ENCODE measurements at places on chromosomes 11 and 22.

DNA sequence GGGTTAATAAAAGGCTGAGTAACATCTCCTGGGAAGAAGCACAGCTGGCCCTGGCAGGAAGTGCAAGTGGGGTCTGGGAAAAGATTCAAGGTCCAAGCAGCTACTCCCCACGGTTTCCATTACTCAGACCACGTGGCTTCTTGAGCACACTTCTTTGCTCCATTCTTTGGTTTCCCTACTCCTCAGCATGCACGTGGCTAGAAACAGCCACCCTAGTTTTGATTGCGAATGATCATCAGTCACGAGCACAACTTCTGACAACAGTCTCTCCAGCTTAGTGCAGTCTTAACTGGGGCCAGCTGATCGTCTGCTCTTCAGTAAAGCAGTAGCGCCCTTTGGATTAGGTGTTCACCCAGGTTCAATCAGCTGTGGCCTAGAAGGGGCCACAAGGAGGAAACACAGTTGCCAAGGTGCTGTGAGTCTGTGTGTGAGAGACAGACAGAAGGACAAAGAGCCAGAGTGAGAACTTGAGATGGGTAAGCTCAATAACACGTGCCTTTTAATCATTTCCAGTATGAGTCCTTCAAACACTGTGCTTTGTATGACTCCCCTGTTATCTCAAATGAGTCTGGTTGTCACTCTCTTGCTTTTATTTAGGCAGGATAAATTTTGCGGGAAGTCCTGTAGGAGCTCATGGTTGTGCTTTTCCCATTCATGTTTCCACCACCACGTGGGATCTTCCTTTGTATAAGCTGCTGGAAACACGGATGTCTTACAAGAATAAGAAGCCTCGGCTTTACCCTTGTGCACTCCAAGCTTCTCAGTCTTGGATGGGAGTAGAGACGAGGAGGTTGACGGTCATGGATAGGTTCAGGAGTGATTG, 901 bp upstream of the PARVA start:
- DNase-seq: no peak

- no peak for DNase-seq
Measured at GRCh38 chr11:37503411-37504059, 905.5 kb upstream of the RAG2 start.

- DNase-seq: no peak
Measured at GRCh38 chr11:129945373-129945772, 50.0 kb upstream of the NFRKB start.

DNA sequence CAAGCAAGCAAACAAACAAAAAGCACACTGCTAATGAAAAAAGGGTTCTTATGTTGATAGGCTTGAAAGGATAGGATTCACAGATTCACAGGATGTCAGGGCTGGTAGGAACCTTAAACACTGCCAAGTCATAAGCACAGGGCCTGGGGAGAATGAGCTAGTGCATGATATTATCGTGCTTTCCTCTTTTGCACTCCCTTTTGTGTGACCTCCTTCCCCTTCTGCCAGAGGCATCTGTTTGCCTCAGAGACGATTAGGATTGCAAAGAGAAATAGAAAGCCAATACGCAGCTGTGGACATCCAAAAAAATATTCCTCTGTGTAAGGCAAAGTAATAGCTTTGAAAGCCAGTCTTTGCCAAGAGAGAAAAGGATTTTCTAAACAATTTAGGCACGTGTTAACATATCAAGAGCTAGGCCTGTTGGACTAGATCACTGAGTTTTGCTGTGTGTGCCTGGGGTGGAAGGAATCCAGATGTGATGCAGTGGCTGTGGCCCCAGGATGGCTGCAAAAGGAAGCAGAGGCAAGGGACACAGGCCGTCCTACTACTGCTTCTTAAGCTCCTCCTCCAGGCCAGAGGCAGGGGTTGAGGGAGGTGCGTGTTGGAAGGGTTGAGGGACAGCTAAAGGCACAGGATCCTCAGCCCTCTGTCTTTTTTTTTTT, 30.6 kb downstream of the MCHR1 start:
- DNase-seq: peak; percentile 22

DNA sequence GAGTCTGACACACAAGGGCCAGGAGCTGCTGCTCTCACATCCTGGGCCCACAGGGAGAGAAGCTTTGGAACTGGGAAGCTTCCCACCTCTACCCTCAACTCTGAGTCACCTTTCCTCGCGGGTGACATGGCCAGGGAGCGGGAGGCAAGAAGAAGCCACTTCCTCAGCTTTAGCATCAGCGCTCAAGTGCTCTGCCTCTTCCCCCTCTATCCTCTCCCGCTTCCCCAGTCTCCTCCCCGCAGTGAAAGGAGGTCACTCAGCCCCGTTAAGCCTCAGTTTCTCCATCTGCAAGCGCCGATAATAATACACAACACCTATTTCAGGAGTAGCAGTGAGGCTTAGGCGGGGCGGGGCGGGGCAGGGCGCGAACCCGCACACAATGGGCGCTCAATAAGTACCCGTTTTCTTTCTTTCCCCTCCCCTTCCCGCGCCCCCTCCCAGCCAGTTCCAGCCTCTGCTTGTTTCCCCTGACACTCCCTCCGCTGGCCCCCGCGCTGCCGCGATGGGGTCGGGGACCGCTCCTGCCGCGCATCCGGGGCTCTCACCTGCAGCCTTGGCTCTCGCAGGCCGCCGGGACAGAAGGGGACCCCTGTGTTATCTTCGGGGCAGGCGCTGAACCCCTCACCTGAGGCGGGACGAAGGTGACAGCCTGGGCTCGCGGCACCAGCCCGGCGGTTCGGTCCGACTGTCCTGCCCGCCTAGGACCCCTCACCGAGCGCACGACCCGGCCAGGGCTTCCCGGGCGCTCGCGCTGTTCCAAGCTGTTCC, 892 bp downstream of the GDPD5 start:
- no peak for DNase-seq

DNA sequence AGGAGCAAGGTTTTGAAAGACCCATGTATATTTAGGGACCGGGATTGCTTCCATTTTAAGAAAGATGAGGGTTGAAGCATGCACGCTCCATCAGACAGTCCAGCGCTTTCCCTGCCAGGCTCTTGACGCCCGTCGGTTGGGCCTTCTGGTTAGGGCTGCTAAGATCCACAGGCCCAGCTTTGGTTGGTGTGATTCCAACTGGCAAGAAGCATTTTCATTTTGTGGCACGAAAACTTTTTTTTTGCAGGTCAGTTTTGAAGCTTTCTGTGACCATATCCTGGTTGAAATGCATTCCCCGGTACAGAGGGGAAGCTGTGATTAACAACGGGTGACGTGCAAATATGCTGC, 34.3 kb upstream of the MPPED1 start:
- no peak for DNase-seq

Data from CMK (cell line).